ENCODE measurements at places on chromosomes 1 and 21. TPM values are rescaled to one million over a fixed set of nuclear protein-coding genes. Genes with fewer than 3 reads are reported as not detected.
A peak's percentile ranks its signal among the peaks of the same experiment; 100 is the strongest.

The LAD1 gene
- 0.09 TPM for total RNA-seq

The ATP1A4 gene
- not detected for total RNA-seq

The HES2 gene
- total RNA-seq, result 14.1 TPM

The GJA4 gene
- 54.3 TPM for total RNA-seq

The KRTAP11-1 gene
- total RNA-seq, result not detected

DNA sequence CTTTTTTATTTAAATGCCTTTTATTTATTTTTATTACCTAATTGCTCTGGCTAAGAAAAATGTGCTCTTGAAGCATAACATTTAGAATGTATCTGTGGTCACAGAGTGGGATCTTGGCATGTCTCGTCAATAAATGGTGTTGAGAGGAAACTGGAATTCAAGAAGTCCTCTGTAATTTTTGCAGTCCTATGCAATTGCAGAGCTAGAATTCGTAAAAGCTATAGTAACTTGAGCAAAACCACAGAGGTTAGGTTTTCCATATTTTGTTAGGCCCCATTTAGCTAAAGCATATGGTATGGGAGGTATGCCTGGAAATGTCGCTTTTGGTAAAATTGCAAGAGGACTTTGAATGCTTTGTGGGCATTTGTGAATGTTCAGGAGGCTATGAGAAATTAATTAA, 466.7 kb upstream of the NFIA start:
- DNase-seq, result no peak

GRCh38 chr21:20341431-20341830, 656.8 kb upstream of the NCAM2 start:
- DNase-seq, result no peak

DNA sequence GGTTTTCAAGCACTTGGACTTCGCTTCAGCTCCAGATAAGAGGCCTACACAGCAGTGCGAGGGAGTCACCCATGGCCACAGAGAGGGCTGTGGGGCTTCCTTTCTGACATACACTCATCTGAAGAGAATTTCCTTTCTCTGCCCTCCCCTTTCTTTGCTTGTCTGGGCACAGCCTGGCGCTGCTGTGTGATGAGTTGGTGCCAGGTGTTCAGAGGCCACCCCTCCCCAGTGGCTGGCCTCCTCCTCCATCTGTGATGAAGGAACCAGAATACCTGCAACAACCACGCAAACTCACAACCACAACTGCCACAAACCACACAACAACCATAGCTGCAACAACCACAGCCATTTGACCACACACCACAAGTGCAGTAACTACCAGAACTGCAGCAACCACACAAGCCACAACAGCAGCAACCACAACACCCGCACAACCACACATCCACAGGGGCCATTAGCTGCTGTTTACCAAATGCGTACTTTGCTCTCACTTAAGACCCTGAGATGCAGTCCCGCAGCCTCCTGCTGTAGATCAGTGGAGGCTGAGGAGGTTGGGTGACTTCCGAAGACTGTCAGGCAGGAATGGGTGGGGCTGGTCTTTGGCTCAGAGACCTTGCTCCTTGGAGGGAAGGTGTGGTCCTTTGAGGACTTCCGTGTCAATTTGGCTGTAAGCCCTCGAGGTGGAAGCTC, 71.1 kb downstream of the IER5 start:
- DNase-seq, result peak; percentile 81

DNA sequence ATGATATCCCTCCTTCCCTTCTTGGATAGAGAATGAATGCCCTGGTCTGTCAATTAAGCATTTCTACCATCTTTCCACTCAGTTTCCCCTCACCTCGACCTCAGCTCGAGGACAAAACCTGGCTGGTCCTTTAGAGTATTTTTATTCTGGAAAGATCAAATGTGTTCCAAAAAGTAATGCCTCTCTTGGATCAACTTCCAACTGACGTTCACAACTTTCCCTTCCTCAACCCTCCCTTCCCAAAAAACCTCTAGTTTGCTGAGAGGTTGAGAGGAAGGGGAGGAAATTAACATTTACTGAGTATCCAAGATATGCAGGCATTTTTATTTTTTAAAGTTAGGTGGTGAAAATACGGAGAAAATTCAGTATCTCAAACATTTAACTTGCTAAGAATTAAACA, 182.9 kb downstream of the TGFBR3 start:
- no peak for DNase-seq
